ENCODE measurements at places on chromosomes 2 and 18.

- no peak for DNase-seq
Measured at GRCh38 chr2:156340804-156341451, 8.4 kb upstream of the NR4A2 start.

DNA sequence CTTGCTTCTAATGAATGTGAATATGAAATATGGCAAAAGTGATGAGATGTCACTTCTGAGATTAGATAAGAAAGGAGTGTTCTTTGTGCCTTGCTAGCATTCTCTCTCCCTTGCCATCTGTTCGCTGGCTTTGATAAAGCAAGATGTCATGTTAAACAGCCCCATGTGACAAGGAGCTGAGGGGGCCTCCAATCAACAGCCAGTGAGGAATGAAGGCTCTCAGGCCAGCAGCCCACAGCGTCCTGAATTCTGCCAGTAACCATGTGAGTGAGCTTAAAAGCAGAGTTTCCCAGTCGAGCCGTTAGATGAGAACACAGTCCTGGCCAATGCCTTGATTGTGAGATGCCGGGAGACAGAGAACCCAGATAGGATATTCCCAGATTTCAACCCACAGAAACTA is 198.8 kb downstream of the IRS1 start:
- DNase-seq: no peak

- no peak for DNase-seq
Measured at GRCh38 chr18:10417191-10417590, 37.2 kb upstream of the APCDD1 start.

DNA sequence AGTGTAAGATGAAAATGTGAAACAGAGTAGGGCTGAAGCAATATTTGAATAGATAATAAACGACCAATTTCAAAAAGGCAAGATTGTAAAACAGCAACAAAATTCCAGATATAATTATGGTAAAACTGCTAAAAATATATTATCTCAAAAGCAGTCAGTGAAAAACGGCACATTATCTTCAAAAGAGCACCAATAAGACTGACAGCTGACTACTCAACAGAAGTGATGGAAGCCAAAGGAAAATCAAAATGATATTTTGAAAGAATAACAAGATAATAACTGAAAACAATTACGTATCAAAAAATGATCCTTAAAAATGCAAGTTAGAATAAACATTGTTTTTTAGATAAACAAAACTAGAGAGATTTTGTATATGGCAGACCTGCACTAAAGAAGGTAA is 920.6 kb upstream of the FAM98A start:
- no peak for DNase-seq

DNA sequence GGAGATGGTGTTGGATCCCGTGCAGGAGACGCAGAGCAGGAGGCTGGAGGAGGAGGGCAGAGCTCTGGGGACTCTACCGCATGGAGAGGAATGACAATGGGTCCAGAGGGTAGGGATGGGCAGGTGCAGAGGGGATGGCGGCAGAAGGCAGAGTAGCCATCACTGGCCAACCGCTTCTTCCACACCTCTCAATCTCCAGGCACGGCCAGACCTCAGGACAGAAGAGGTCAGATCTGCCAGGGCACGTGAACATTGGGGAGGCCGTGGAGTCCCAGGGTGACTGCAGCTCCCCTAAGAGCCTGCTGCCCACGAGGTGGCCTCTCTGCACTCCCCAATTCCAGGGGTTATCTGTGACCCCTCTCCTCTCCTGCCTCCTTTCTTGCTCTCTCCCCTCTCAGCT is 162.7 kb upstream of the HDAC4 start:
- no peak for DNase-seq

GRCh38 chr2:43605079-43605655 is 9.3 kb upstream of the THADA start:
- no peak for DNase-seq
